Cardiac ventricle fibroblast (primary cell): ENCODE measurements at places on chromosomes 6 and 20. TPM values are rescaled to one million over a fixed set of nuclear protein-coding genes. Genes with fewer than 3 reads are reported as not detected.

Gene LAMA4
- total RNA-seq = 638 and 750 TPM in 2 replicates

Gene EYS
- not detected in 2 replicates for total RNA-seq

Gene RIPOR2
- total RNA-seq = 1.6 and 2.2 TPM in 2 replicates

Gene KCNK17
- not detected in 2 replicates for total RNA-seq

Gene C2
- total RNA-seq = 10.4 and 16.9 TPM in 2 replicates
